CD4-positive, alpha-beta T cell treated with Interleukin-17A for 4 hours (primary cell): ENCODE measurements at places on chromosomes 1 and 21.

DNA sequence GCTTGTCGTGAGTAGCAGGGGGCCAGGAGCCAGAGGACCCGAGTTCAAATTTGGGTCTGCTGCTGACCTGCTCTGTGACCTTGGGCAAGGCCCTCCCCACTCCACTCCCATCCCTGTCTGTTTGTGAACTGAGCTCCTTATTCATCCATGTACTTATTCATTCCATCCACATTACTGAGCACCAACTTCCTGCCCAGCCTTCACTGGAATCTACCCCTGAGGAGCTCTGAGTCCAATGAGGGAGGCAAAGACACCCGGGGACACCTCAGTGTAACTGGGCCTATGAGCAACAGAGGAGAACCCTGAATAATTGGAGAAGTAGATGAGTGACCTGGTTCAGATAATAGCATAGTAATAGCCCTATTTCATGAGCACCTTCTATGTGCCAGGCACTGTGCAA is 8.9 kb downstream of the BSND start:
- DNase-seq: no peak

DNA sequence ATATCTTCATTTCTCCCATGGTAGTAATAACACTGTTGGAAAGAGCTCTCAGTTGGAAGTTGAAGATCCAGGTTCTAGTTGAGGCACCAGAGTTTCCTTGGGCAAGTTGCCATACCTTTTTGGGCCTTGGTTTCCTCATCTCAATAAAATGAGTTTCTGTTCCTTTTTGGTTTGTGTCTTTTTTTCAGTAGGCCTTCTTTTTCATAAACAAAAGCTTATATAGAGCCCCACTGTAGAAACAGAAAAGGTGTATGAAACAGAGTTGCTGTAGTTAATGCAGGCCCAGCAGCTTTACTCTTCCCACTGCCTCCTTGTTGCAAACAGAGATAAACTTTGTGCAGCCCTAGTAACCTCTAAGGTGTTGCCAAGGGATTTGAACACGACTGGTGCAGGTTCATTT is 41.7 kb downstream of the WNT4 start:
- no peak for DNase-seq

DNA sequence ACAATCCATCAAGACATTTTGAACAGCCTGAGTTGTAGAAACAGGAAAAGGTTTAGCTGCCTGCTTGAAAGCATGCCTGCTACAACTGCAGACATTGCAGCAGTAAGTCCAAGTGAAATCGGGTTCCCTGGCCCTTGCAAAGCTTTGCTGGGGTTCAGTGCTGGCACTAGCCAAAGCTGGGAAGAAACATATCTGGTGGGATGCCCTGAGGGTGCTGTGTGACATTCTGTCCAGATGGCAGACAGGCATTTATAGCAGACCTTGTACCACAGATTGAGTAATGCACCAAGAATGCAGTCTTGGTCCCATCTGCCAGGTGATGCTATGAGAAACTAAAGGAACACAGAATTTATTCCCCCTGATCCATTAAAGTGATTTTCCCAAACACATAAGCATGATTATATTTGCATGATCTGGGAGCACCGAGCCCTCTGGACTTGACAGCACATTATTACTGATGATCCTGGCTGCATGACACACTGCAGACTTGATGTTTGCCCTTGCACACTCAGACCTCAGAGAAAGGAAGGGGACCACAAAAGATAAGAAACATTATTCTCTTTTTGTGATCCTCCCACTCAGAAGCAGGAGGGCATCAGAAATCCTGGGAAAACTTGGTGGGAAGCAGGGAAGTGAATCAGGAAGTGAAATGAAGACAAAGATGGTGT is 223.7 kb upstream of the FAM78B start:
- no peak for DNase-seq

- no peak for DNase-seq
These were observed 67.6 kb downstream of the TENT5C start for GRCh38 chr1:117673405-117673804.
